ENCODE measurements at places on chromosomes 2 and 18. TPM values are rescaled to one million over a fixed set of nuclear protein-coding genes. Genes with fewer than 3 reads are reported as not detected.
A peak's percentile ranks its signal among the peaks of the same experiment; 100 is the strongest.

GRCh38 chr2:118644190-118644589, 203.3 kb downstream of the EN1 start:
- DNase-seq: no peak

- DNase-seq: no peak
Measured at GRCh38 chr18:78073275-78073674, 823.6 kb downstream of the GALR1 start.

DNA sequence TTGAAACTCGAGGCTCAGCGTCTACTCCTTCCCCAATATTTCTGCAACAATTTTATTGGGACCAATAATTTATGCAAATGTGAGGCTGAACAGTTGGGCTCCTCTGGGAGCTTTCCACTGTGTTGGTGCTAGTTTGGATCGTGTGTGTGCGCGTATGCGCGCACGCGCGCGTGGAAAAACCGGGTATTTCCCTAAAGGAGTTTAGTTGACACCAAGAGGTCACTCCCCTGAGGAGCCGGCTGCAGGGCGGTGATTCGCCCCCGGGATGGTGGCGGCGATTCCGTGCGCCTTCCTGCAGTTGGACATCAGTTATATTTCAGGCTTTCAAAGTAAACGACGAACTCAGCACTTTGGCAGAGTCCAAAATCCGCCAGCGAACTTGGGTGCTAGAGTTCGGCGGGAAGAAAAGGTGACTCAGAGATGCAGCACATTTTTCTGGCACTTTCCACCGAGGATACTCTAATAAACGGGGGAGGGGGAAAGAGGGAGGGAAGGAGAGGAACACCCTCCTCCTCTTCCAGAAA, 186.5 kb upstream of the FANCL start:
- peak; percentile 22 for DNase-seq

DNA sequence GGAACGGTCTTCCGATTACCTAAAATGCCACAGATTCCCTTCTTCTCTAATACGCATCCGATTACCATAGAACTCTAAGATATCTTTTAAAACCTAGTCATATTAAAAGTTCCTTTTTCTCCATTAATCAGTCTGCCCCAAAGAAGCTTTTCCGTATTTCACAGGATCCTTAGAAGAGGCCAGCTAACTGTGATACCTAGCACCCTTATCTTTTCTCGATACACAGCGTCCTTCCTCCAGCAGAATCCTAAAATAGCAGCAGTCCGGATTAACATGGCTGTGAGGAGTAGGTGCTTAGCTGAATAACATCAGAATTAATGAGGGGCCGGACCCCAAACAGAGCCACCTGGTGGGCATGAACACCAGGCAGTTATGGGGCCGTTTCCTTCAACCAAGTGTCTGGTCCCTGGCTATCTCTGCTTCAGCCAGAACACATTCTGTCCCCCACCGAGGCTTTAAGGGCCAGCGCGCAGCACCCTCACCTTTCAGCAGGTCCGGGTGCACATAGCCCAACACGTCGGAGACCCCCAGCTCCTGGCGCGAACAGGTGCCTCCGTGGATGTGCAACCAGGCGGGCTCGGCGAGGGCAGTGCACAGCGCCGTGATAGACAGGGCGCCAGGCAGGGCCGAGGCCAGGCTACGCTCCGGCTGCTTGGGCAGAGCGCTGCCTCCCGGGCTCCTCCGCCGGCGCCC, 995 bp downstream of the TMEM127 start:
- DNase-seq: peak; percentile 44

- peak; percentile 10 for DNase-seq
Measured at GRCh38 chr2:196836440-196836839, 27.3 kb upstream of the C2orf66 start.

GRCh38 chr18:47901624-47902362, 28.7 kb downstream of the SMAD2 start:
- DNase-seq: no peak

GRCh38 chr2:200748779-200749178, 62.9 kb upstream of the BZW1 start:
- no peak for DNase-seq

- DNase-seq: no peak
Measured at GRCh38 chr2:223870840-223871611, 33.6 kb upstream of the AP1S3 start.

DNA sequence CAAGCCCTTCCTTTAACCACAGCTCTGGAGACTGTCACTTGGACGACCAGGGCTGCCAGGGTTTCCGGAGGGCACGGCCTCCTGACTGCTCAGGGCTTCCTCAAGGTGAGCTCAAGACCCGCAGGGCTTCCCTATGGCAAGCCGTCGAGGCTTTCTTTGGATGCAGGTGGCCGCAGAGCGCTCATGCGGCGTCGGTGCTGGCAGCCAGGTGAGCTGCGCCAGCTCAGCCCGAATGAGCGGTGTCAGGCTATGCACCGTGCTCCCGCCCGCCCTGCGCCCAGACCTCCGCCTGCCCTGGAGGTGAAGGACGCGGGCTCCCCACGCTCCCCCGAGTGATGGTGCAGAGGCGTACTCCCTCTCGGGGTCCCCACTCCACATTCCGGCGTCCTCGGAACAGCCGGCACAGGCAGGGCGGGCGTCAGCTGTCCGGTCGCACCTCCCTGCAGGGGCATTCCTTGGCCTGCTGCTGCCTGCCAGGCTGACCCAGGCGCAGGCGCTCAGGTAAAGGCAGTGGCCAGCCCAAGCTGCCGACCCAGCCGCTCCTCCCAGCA, 20.8 kb upstream of the TUBB6 start:
- no peak for DNase-seq

DNA sequence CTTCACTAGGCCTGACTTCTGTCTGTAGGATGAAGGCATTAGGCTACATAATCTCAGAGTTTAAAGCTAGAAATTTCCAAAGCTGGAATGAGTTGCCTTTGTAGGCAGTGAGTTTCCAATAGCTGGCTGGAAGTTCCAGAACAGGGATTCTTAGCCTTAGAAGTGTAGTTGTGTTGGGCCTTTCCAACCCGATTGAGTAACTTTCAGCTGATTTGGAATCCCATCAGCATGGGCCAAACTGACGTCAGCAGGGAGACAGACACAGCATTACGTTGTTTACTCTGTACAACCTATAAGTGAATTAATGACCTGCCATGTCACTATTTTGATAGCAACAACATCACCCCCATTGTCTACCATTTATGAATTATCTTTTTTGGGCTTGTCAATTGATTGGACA, 56.9 kb downstream of the SETBP1 start:
- peak; percentile 46 for DNase-seq

GRCh38 chr2:9057939-9058761, 54.7 kb upstream of the MBOAT2 start:
- DNase-seq: peak; percentile 66

GRCh38 chr18:26432651-26433424, 115.5 kb downstream of the KCTD1 start:
- no peak for DNase-seq

DNA sequence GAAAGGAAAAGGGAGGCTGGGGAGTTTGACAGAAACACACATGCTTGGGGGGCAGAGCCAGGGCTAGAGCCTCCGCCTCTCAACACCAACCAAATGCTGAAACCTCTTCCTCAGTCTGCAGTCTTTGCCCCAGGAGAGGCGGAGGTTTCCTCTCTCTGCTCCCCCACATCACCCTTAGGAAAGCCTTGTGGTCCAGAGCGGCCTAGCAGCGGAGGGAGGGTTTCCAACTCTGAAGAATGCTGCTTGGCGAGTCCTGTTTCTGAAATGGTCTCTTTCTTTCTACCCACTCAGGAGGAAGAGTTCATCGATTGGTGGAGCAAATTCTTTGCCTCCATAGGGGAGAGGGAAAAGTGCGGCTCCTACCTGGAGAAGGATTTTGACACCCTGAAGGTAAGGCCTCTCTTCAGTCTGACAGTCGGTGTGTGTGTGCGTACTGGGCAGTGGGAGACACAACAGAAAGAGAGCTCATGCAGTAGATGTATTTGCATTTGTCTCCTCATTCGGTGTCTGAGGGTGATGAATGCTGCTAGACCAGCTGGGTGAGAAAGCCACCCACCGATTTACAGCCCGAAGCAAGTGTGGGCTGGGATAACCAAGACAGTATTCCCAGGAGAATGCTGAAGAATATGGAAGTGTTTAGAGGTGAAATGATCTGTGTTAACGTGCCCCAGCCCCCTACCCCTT, 190.5 kb downstream of the DYSF start:
- no peak for DNase-seq

GRCh38 chr2:157940024-157940423, 63.9 kb upstream of the ACVR1 start:
- DNase-seq: no peak

GRCh38 chr2:137865954-137866540, 98.2 kb upstream of the HNMT start:
- DNase-seq: peak; percentile 57

DNA sequence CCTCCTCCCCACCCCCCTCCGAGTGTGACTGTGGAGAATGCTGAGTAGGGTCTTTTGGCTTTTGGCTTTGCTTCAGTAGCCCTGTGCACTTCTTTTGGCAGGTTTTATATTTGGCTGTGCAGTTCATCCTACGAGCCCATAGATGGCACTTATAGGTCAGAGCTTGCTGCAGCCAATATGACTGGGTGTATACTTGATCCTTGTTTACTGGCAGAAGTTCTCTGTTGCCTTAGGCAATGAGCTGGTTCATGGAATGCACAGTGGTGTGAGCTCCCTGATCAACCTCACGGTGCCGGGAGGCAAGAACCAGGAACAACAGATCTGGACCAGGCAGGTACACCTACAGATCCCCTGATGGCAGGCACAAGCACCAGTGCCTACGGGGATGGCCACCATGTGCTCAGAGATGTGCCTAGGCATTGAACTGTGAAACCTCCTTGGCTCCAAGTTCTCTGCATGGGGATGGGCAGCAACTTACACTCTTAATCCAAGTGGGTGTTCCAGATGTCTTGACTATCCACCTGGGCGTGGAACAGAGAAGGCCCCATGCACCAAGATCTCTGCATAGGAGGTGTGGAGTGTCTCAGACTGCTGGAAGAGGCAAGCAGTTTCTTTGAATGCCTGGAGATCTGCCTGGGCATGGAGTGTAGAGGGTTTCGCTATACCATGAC, 190.4 kb downstream of the KIAA1328 start:
- DNase-seq: no peak

GRCh38 chr2:219181531-219181930, 3.5 kb downstream of the RETREG2 start:
- no peak for DNase-seq

DNA sequence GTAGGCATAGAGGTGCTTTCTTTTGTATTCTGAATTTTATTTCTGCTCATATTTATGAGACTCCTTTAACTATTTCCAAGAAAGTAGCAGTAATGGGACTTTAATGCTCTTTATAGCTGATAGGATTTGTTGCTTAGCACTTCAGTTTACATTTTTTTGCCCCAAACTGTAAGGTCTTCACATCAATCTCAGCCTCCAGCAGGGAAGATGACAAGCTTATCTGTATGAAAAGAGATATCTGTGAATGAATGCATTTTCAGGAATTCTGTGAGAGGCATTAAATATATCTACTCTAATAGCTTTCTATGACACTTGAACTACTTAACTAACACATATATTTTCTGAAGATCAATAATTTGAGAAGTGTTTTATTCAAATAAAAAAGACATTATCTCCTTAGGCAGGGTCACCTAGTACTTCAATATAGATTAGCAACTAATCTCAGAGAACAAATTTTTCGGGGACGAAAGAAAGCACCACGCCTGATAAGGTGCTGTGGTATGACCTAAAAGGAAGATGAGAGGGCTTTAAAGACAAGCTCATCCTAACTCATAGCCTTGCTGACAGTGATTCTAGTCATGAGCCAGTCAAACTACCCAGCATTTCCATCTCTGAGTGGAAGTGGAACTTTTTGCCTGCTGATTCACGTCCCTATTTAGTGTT, 766.1 kb upstream of the CNTNAP5 start:
- DNase-seq: no peak

- DNase-seq: no peak
Measured at GRCh38 chr18:79533591-79533990, 137.9 kb downstream of the NFATC1 start.

GRCh38 chr2:207136874-207137273, 28.9 kb downstream of the KLF7 start:
- DNase-seq: no peak

DNA sequence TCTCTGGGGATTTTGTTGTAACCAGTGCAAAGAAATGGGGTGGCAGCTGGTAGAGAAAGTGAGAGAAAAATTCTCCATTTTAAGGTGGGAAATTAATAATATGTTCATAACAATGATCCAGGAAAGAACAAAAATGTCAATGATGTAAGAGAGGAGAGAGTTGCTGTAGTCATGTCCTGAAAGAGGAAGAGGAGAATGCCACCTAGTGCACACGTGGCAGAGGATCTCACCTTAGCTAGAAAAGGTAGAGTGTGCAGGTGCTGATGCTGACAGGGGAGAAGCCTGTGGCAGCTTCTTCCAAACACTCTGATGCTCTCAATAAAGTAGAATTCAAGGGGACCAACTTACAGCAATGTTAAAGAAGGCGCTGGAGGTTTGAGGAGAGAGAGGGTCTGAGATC, 282.9 kb upstream of the PKDCC start:
- no peak for DNase-seq

DNA sequence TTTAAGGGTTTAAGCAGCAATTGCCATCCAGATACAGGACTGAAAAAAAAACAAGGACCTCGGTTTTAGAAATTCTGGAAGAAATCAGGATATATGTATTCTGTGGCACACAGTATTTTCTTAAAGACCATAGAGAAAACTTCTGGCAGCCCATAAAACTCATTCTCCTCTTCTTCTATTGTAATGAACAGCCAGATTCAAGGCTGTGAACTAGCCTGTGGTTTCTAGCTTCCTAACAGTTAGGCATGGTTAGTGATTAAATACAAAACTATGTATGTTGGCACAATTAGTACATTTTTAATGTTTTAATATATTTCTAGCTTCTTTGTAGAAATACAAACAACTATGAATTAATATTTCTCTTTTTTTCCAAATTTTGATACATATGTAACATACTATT, 555.7 kb downstream of the DSC3 start:
- no peak for DNase-seq

GRCh38 chr2:114293355-114293754, 149.1 kb upstream of the DPP10 start:
- DNase-seq: no peak

- peak; percentile 46 for DNase-seq
Measured at GRCh38 chr2:222878877-222879603, 18.2 kb downstream of the ACSL3 start.

DNA sequence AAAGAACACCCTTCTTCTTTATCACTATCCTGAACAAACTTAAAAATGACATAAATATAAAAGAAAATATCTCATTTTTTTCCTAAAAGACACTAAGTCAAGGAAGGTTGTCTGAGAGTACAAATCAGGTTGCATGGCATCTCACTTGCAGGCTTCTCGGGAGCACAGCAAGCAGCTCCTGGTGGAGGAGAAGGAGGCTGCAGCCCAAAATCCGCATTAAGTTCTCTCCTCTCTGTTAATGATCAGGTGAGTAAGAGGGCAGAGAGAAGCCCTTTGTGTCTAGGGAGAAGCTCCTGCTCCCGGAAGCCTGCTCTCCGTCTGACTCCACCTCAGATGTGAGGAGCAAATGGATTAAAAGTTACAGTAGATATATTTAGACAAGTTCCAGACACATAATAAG, 35.0 kb upstream of the DOK6 start:
- no peak for DNase-seq

The ABCG5 gene
- total RNA-seq: not detected

The ARHGAP15 gene
- total RNA-seq: not detected

The CFAP210 gene
- not detected for total RNA-seq

The G6PC2 gene
- total RNA-seq: not detected

The APCDD1 gene
- total RNA-seq: 0.09 TPM

The ALPG gene
- total RNA-seq: not detected

The CRYBA2 gene
- not detected for total RNA-seq

The FRZB gene
- total RNA-seq: 0.18 TPM

The WNT6 gene
- total RNA-seq: not detected

The IL36B gene
- not detected for total RNA-seq

The SPC25 gene
- not detected for total RNA-seq

The TGFA gene
- not detected for total RNA-seq

The PARD6G gene
- total RNA-seq: 0.54 TPM

The SERPINB10 gene
- not detected for total RNA-seq

The PCARE gene
- total RNA-seq: under 0.01 TPM

Data from fibroblast of the aortic adventitia (primary cell).